Left lung (tissue), 14 donors: ENCODE measurements at places on chromosomes 12 and 14. TPM values are rescaled to one million over a fixed set of nuclear protein-coding genes. Genes with fewer than 3 reads are reported as not detected.

MUCL1 gene
- polyA plus RNA-seq: not detected

PDZRN4 gene
- 0.76 TPM for polyA plus RNA-seq

KCNC2 gene
- not detected for polyA plus RNA-seq

ASCL1 gene
- polyA plus RNA-seq: 6.4 TPM

OTX2 gene
- polyA plus RNA-seq: not detected

IGF1 gene
- 24.2 TPM for polyA plus RNA-seq

ASPG gene
- polyA plus RNA-seq: 11.2 TPM

TMEM253 gene
- 0.76 TPM for polyA plus RNA-seq

TOMM20L gene
- polyA plus RNA-seq: 1.3 TPM

DLGAP5 gene
- polyA plus RNA-seq: 24.4 TPM

RERG gene
- 12.9 TPM for polyA plus RNA-seq

TTC9 gene
- 8.9 TPM for polyA plus RNA-seq

CDK4 gene
- polyA plus RNA-seq: 253 TPM

DBX2 gene
- not detected for polyA plus RNA-seq

TBX3 gene
- 105 TPM for polyA plus RNA-seq

STON2 gene
- polyA plus RNA-seq: 8.4 TPM

CD27 gene
- 2.3 TPM for polyA plus RNA-seq

JDP2 gene
- 20.3 TPM for polyA plus RNA-seq

PTPN6 gene
- polyA plus RNA-seq: 18.5 TPM

KRT71 gene
- polyA plus RNA-seq: 0.14 TPM

C3AR1 gene
- 4.3 TPM for polyA plus RNA-seq

VRTN gene
- polyA plus RNA-seq: not detected

PTPRR gene
- 0.21 TPM for polyA plus RNA-seq

PAPLN gene
- 10.7 TPM for polyA plus RNA-seq

SYT1 gene
- polyA plus RNA-seq: 6.9 TPM

MSRB3 gene
- polyA plus RNA-seq: 28.1 TPM

MYH6 gene
- 0.05 TPM for polyA plus RNA-seq

IL23A gene
- polyA plus RNA-seq: 0.69 TPM

TAC3 gene
- 0.31 TPM for polyA plus RNA-seq
